ENCODE measurements at places on chromosomes 3 and 15. TPM values are rescaled to one million over a fixed set of nuclear protein-coding genes. Genes with fewer than 3 reads are reported as not detected.

DNA sequence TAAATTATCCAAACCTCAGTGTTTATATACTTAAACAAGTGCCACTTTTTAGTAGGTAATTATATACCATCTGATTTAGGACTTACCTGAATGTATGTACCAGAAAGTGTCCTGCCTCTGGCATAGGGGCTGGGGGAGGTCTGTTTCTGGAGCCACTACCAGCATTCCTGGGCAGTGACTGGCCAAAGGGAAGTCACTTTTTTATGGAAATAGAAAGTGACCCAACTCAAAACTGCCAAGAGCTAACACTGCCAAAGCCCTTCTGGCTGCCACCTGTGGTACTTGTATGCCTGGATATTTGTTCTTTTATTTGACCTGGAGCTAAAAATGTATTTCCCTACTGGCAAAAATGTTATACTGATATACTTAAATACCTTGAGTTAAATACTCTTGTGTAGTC is 42.7 kb downstream of the ESYT3 start:
- no peak for DNase-seq

- DNase-seq = no peak
These were observed 392.7 kb upstream of the TBL1XR1 start for GRCh38 chr3:177589911-177590381.

DNA sequence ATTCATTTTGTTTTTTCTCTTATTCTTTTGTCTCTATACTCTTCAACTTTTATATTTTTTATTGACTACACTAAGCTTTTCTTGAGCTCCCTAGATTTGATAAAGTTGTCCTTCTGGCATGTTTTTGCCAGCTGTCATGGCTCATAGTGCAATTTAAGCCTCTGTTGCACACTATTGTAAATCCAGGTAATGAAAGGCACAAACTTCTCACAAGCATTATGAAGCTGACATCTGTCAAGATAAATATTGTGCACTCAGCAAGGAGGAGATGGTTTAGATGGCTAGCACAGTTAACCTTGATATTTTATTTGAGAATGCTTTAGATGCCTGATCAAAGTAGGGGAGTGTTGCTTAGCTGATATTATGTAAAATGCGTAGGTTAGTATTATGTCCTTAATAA is 1280.9 kb downstream of the NSUN3 start:
- DNase-seq = no peak

DNA sequence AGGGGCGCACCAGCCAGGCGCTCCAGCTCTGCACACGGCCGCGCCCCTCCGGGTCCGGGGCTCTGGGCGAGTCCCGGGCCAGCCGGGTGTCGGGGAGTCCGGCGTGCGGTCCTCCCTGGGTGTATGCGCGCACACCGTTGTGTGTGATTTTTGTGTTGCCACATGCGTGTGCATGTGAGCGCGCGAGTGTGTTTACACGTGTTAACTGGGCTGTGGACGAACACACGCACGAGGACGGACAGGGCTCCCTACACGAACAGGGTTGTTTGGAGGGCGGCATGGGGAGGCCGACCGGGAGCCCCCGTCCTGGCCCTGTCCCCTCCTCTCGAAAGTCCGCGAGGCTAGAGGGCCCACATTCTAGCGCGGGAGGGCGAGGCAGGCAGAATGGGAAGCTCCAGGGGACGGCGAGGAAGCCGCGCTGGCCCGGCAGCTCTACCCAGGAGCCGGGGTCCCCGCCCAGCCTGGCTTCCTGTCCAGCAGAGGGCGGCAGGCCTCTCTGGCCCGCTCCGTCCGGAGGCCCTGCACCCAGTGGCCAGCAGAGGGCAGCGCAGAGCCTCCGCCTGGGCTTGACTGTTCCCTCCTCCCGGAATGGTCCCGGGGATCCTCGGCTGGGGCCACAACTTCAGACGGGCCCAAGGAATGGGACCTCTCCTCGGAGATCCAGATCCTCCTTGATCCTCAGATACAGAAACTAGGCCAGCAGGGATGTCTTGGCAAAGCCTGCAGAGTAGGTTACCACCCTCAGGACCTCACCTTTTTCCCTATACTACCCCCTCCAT is 611 bp upstream of the LINGO1 start:
- no peak for DNase-seq

The FSD2 gene
- total RNA-seq = not detected

The RAB6B gene
- total RNA-seq = 29.6 TPM

The TRH gene
- not detected for total RNA-seq

The ELP6 gene
- total RNA-seq = 28.8 TPM

The ACAN gene
- total RNA-seq = 171 TPM

Data from chondrocyte (in vitro differentiated cells).